ENCODE measurements at places on chromosomes 7 and 10. TPM values are rescaled to one million over a fixed set of nuclear protein-coding genes. Genes with fewer than 3 reads are reported as not detected.

DNA sequence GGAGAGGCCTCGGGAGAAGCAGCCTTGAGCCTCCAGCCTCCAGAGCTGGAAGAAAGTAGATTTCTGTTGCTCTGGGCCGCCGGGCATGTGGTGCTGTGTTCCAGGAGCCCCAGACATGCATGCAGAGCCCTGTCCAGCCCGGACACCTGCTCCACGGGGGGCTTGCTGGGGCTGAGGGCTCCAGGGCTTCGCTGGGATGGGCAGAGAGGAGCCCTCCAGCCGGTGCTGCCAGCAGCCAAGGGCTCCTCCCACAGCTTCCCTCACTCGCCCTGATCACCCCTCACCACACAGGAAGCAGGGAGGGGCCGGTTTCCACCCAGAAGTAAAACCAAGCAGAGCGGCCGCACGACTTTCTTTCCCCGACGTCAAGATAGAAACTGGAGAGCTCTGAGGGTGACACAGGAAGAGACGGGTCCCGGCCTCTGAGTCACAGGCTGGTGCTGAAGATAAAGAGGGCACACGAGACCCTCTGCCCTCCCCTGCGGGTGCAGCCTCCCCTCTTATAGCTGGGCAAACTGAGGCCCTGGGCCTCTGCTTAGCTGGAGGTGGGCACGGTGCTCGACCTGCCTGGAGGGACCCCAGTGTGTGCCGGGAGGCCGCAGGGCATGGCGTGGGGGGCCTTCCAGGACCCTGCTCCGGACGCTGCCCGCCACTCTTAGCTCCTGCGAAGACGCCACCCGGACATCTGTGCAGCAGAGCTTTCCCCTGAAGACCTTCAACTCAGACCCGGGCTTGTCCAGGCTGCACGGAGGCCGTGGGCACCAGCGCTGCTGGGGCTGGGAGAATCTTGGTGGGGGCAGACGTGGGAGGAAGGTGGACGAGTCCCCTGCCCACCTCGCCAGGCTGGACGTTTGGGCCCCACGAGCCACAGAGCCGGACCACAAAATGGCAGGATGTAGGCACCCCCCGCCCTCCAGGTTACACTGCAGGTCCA is 31.1 kb downstream of the ADAP1 start:
- DNase-seq = no peak

- no peak for DNase-seq
Measured at GRCh38 chr7:938546-939185, 15.8 kb downstream of the ADAP1 start.

DNA sequence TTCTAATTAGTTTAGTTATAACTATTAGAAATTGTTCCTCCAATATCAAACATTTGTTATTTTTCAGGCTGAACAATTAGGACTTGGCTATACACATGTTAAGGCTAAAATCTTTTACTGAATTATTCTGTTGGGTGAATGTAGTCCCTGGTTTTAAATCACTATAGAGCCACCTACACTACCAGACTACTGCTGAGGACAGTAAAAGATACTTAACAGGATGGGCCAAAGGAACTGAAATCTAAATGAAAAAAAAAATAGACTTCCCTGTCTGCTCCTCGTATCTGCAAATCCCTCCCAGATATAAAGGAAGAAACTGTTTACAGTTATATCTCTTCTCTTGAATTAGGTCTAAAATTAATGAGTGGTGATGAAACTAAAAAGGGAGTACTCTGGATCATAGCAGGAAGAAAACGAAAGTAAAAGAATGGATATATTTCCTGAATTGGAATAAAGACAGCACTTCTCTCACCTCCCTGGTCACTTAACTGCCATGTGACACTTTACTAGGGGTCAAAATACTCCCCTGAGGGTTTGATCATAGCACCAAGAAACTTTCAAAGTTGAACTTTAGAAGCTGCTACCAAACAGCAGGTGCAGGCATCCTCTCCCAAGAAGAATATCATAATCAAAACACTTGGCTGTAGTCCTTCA is 12.7 kb downstream of the FBXW4 start:
- DNase-seq = no peak

DNA sequence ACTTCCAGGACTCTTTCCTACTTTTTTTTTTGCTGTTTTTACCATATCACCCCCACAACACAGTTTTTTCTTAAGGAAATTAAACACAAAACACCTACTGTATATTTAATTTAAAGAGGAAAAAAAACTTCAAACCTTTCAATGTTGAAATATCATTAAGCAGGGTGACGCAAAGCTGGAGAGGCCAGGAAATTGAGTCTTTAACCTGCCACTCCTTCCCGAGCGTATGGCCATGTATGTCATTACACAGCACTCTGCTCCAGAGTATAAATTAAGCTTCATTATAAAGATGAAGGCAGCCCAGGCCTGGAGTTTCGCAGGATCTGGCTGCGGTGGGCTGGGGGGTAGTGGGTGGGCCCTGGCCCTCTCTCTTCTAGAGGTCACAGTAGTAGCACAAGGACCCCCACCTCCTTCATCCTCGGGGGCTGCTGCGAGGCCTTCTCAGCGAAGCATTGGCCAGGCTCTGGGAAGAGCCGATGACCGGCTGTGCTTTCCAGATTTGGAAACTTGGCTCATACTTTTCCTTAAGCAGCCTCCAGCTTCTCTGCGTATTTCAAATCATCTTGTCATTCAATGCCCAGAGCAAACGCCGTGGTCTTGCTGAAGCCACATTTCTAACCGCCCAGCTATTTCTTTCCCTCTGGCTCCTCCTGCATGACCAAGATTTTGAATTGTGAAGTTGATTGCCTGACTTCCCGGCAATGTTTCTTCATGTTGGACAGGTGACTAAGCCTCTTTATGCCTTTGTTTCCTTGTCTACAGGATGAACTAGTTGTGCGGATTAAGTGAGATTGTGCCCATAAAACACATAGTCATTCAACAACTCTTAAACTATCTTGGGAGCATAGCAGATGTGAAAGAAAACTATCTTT is 765.1 kb downstream of the SUGCT start:
- DNase-seq = no peak

DNA sequence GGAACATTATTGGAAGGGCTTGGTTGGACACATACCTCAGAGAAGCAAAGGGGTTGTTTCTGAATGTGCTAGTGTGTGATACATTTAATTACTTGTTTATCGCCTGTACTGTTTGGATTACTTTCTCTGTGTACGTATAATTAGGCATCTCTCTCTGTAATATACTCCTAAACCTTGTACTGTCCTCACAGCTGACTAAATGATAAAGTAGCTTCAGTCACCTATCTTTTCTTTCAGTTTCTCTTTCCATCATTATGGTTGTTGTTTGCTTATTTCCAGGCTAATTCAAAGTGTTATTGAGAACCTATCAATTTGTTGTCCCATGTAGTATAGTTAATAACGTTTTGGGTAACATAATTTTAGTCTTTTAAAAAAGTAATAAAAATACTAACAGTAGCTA is 34.0 kb downstream of the MXI1 start:
- DNase-seq = no peak

Gene MLXIPL
- 4.8 TPM for polyA plus RNA-seq

Gene CCZ1B
- polyA plus RNA-seq = 85.2 TPM

Gene ACBD5
- 38.4 TPM for polyA plus RNA-seq

Gene SLC26A5
- polyA plus RNA-seq = 0.22 TPM

Gene CYP2C19
- 0.29 TPM for polyA plus RNA-seq

Gene NRG3
- polyA plus RNA-seq = 11.8 TPM

DNA sequence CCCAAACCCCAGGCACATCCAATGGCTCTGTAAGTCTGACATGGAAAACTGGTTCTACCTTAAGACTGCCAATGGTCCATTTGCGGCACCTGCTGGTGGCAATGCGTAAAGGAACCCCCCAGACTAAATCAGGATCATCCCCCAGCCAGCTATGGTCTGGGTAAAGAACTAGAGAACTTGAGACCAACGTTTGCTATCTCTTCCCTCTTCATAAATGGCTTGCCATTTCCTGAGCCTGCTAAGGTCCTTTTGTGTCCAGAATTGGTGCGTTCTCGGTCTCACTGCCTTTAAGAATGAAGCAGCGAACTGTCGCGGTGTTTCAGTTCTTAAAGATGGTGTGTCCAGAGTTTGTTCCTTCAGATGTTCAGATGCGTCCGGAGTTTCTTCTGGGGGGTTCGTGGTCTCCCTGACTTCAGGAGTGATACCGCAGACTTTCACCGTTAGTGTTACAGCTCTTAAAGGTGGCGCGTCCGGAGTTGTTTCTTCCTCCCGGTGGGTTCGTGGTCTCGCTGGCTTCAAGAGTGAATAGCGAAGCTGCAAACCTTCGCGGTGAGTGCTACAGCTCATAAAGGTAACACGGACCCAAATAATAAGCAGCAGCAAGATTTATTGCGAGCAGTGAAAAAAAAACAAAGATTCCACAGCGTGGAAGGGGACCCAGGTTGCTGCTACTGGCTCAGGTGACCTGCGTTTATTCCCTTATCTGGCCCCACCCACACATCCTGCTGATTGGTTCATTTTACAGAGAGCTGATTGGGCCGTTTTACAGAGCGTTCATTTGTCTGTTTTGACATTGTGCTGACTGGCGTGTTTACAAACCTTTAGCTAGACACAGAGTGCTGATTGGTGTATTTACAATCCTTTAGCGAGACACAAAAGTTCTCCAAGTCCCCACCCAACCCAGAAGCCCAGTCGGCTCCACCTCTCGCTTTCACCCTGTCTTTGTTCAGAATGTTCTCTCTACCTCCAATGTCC is 95.4 kb downstream of the ELMO1 start:
- DNase-seq = no peak

DNA sequence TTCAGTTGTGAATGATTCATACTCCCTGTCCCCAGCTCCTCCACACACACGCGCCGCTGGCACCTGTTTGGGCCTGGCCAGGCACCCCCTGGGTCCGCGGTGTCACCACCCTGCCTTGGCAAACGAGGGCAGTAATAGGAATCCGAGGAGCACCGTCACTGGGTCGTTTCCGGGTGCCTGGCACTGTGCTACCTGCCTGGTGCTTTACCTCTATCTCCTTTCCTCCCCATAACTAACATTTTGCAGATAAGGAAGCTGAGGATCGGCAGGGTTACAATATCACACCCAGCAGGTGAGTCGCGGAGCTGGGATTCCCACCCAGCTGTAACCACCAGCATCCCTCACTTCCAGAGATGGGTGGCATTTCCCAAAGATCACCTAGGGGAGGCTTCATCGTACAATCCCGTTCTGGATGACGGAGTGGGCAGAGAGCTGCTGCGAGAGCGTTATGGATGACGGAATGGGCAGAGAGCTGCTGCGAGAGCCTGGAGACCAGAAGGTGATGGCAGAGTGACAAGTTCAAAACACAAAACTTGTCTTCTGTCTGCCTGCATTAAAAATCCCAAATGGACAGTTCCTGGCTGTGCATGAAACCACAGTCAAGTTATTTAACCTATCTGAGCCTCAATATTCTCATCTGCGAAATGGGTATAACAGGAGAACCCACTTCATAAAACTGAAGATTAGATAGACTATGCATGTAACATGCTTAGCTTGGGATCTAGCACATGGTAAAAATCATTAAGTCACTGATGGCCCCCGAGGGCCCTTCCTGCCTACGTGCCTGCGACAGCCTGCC is 1.1 kb upstream of the HSPA12A start:
- DNase-seq = no peak

Gene FAM149B1
- polyA plus RNA-seq = 38.4 TPM

- DNase-seq = no peak
Measured at GRCh38 chr7:2476776-2477446, 713 bp upstream of the GRIFIN start.

- DNase-seq = no peak
Measured at GRCh38 chr10:31739146-31739545, 189.5 kb downstream of the ARHGAP12 start.

DNA sequence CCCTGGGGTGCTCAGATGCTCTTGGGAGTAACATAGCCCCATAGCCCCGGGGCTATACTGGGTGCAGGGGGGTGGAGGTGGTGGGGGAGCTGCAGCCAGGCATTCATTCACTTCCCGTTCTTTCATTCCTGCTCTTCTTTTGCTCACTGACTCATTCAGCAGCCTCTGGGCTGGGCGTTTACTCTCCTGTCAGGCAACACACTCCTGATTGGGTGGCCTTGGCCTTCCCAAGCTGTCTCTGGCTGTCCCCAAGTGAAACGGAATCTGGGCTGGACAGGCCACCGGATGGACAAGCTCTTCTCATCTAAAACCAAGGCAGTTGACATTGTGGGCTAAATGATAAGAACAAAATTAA is 34.6 kb downstream of the CHST3 start:
- no peak for DNase-seq

DNA sequence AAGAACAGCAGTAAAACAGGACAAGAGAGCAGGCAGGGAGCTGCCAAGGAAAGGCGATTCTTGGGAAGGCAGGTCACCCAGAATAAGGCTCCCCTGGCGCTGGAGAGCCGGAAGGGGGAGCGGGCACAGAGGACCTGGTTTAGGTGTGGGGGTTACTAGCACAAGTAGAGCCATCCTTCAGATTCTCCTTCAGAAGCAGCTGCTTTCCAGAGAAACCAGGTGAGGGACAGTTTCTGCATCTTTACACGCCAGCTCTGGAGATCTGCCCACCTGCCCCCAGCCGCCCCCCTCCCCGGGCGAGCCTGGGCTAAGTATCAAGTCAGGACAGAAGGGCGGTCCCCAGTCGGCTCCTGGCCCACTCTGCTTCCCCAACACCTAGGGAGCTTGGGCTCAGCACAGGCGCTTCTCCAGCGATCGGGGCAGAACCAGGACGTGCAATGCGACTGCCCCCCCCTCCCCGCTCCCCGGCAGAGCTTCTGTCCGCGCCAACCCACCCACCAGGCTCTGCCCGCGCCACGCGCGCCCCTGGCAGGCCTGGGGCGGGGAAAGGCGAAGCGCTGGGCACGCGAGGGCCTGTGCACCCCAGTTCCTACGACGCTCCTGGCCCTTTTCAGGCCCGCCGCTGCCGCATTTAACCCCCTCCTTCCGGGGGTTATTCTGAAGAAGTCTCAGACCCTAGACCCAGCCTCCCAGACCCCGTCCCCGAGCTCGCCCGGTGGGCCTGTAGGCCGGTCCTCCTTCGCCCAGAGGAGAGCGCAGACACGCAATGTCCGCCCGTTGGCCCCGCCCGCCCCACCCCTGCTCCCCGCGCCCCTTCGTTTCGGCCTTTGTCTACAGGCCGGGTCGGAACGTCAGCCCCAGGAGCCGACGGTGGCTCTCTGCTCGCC is 4.4 kb upstream of the EN2 start:
- no peak for DNase-seq

Gene MDFIC
- 29.6 TPM for polyA plus RNA-seq

- no peak for DNase-seq
Measured at GRCh38 chr7:99677013-99677647, 2.7 kb downstream of the CYP3A5 start.

GRCh38 chr10:61754587-61755550 is 92.1 kb downstream of the CABCOCO1 start:
- DNase-seq = no peak

- DNase-seq = no peak
Measured at GRCh38 chr7:133696056-133696455, 431.1 kb upstream of the LRGUK start.

DNA sequence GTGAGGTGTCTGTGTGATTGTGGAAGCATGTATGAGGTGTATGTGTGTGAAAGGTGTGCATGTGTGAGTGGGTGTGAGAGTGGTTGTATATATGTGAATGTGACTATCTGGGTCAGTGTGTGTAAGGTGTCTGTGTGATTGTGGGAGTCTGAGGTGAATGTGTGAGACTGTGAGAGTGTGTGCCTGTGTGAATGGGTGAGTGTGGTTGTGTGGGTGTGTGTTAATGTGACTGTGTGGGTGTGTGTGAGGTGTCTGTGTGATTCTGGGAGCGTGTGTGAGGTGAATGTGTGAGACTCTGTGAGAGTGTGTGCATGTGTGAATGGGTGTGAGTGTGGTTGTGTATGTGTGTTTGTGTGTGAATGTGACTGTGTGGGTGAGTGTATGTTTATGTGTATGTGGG is 385.1 kb downstream of the TCERG1L start:
- no peak for DNase-seq

Gene GHRHR
- 0.14 TPM for polyA plus RNA-seq
